ENCODE measurements at places on chromosomes 4 and X. TPM values are rescaled to one million over a fixed set of nuclear protein-coding genes. Genes with fewer than 3 reads are reported as not detected.

DNA sequence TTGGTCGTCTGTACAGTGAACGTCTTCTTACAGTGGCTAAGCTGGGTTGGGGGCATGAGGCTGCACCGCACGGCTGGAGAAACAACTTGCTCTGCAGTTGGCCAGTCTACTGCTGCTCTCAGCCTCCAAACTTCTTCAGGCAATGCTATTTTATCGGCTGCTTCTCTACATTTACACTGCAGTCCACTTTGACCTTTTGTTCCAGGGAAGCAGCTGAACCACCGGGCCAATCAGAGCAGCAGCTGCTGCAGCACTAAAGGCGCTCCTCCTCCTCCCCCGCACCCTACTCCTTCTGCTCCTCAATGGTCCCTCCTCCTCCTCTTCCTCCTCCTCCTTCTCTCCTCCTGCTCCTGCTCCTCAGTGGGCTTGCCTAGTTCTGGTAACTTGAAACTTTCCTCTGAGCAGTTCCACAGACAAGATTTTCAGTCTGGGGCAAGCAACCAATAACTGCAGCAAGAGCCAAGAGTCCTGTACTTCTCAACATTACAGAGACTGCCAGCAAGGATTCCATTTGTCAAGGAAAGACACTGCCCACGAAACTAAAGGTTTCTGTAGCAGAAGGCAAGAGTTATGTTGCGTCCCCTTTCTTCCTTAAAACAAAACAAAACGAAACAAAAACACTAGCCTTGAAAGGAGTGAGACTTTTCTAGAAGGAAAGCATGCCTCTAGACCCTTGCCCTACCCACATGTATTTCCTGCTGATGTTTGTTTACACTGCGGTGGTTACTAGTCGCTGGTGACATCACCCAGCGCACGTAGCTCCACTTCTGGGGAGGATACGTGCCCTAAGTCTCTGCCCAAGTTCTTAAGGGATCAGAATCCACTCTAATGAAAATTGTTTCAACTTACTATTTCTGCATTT lies 125.7 kb upstream of the NAP1L5 start:
- peak; percentile 88 for DNase-seq

GRCh38 chrX:85941275-85941674 lies 106.1 kb downstream of the CHM start:
- no peak for DNase-seq

GRCh38 chr4:166501941-166502382 lies 628.9 kb downstream of the TLL1 start:
- peak; percentile 21 for DNase-seq

DNA sequence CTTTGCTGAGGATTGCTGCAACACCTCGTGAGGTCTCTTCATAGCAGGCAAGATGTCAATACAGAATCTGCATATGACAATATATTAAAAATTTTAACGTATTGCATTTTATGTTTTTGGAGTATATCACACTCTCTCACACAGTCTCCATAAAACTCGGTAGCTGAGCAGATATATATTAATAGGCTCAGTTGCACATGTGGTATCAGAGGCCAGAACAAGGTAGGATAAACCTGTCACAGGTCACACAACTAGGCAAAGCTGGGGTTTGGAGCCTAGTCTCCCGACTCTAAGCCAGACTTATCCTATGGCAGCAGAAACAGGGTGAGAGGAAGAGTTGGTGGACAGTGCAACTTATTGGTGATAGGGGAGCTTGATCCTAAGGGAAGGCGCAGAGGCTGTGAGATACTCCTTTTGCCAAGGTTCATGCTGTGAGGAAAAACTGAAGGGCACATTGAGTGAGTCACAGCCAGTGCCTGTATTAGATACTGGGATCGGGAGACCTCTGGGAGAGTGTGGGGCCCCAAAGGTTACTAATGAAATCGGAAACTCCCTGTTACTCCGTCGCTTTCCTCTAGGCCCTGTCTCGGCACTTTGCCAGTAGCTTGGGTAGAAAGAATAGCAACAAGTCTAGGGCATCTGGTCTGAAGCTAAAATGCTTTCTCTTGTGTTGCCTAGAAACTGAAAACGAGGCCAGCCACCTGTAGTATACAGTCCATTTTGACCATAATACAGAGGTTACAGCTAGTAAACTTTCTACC lies 195.7 kb downstream of the ARHGAP10 start:
- no peak for DNase-seq

DNA sequence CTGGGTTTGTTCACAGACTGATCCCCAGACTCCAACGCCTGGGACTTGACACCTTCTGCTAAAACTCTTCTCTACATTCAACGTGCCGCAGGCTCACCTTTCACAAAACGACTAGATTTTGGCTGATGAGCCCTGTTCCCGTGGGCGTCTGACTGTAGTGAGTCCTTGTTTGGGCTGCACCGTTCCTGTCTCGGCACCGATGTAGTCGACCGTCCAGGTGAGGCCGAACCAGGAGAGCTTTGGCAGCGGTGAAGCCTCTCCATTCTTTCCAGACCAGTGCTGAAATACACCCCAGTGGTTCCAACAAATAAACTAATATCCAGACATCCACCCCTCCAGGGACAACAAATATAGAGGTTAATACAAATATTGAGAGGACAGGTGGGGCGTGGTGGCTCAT lies 45.0 kb upstream of the TLR3 start:
- DNase-seq: no peak

The EVC2 gene
- total RNA-seq: 16.0 TPM

The COL4A6 gene
- total RNA-seq: 2.7 TPM

The SCD5 gene
- total RNA-seq: 11.5 TPM
